ENCODE measurements at places on chromosomes 7 and 10.

DNA sequence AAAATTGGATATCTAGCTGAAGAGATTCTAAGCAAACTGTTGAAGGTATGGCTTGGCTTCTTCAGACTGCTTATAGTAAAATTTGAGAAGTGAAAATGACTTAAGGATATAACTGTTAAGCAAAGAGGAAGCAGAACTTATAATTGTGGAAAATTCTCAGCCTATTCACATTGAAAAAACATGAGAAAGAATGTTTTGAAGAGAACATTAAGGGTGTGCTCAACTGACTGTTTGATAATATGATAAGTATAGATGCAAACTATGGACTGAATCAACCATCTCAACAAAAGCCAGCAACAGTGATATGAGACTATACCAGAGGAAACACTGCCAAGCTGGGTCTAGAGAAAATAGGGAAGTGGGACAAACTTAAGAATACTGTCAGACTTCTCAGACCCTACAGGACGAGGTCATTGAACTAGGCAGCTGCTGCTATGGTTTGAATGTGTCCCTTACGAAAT is 133.1 kb upstream of the PPP1R3A start:
- ATAC-seq: no peak

DNA sequence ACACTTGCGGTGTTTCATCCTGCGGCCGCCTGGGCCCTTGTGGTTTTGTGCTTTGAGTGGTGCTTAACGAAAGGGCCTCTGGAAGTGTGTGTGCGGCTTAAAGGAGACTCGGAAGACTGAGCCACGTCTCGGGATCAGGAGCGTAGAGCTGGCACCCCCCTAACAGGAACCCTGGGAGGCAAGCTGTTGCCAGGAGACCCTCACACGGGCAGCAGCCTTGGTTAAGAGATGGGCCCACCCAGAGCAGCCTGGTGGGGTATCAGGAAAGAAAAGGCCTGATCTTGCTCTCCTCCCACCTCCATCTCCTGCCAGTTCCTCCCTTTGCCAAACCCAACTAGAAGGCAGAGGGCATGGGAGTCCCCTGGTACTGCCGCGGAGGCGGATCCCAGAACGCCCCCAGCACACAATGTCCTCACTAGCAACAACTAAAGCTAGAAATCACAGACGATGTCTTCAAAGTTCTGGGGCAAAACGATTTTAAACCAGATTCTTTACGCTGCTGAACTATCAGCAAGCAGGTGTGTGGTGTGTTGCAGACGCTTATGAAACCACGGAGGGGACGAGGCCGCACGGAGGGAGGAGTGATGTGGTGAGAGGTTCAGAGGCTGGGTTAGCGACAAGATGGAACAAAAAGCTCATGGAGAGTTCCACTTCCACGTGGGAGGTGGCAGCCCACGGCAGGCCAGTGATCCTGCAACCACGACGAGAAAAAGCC is 67.0 kb upstream of the INPP5A start:
- ATAC-seq: no peak

DNA sequence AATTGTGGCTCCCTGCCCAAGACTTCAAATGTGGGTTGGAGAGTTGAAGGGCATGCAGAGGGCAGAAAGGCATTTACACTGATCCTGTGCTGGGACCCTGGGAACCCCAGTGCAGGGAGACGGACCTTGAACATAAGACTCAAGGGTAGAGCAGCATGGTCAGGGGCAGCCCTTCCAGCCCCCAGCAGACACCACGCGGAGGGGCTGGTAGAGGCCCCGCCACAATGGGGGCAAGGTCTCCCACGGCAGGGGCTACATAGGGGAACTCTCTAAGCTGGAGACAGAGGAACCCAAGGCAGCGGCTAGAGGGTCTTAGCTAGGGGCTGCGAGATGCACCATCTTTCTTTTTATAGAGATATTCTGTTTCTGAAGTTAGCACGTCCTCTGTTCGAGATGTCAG is 45.2 kb upstream of the EBF3 start:
- no peak for ATAC-seq

GRCh38 chr7:40629891-40630290 is 495.1 kb downstream of the SUGCT start:
- no peak for ATAC-seq

GRCh38 chr7:67661-68395 is 124.5 kb upstream of the FAM20C start:
- no peak for ATAC-seq
